Stimulated activated CD8-positive, alpha-beta memory T cell treated with anti-CD3 and anti-CD28 coated beads, Interleukin-2, amount 100 ng/mL, for 48 hours (primary cell): ENCODE measurements at places on chromosomes 12 and 14.
A peak's percentile ranks its signal among the peaks of the same experiment; 100 is the strongest.

- DNase-seq: no peak
Observed at GRCh38 chr12:94265966-94266745, 117.8 kb downstream of the PLXNC1 start.

DNA sequence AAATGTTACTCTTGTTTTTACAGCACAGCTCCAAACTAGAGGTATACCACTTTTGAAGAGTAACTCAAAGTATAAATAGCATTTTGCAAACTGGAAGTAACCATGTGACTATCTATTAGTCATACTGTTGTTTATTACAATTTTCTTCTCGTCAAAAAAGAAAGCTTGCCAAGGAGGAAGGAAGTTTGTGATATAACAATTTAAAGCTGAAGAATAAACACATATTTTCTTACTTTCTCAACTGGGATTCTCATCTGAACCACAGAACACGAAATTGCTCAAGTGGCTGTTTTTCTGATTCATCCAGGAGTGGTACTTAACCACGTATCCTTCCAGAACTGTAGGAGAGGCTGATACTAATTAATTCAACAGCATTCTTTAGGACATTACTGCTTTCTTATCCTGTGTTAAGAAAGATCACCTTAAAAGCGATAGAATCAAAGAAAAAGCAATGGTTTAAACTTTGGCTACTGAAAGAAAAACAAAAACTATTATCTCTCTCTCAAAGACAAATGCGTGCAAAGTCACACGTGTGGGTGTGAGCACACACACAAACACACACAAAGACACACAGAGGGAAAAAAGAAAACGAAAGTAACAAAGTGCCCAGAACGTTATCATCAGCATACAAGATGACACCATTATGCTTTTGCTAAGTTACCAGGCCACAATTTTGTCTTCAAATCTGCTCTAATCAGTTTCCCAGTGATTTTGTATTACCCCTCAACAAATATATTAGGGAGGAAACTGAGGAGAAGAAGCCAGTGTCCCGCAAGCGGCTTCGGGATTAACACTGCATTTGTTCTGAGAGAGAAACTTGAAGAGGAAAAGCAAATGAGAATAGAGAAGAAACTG, at the start of gene CLEC2B:
Gene CLEC2B (minus strand): TSS at position 48 of the 855 bp plus-strand sequence.
- DNase-seq: no peak

- no peak for DNase-seq
Observed at GRCh38 chr12:104792570-104792969, 165.5 kb downstream of the SLC41A2 start.

- DNase-seq: no peak
Observed at GRCh38 chr12:52127683-52128450, 48.4 kb downstream of the SMIM41 start.

- no peak for DNase-seq
Observed at GRCh38 chr14:50669441-50669986, 1.4 kb upstream of the SAV1 start.

GRCh38 chr12:88063375-88063774, 34.2 kb upstream of the C12orf50 start:
- DNase-seq: no peak

DNA sequence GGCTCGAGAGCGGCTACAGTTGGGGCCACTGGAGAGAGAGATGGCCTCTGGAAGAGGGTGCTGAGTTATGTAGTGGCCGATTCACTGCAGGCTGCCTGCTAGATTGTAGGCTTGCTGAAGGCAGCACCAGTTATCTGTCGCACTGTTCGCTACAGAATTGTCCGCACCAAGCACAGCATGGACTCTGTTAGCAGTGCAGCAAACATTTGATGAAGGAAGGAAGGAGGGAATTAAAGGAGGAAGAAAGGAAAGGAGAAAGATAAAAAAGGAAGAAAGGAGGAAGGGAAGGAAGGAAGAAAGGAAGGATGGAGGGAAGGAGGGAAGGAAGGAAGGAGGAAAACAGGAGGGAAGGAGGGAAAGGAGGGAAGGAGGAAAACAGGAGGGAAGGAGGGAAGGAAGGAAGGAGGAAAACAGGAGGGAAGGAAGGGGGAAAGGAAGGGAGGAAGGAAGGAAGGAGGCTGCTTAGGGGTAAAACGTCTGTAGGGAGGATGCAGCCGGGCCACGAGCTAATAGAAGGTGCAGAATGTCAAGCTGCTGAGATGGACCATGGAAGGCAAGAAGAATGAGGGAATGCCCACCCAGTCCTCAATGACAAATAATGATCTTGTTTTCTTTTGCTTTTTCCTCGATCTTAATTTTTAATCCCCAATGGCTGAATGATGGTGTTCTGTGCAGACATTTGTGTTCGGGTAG, 27.3 kb upstream of the ADIPOR2 start:
- DNase-seq: no peak

DNA sequence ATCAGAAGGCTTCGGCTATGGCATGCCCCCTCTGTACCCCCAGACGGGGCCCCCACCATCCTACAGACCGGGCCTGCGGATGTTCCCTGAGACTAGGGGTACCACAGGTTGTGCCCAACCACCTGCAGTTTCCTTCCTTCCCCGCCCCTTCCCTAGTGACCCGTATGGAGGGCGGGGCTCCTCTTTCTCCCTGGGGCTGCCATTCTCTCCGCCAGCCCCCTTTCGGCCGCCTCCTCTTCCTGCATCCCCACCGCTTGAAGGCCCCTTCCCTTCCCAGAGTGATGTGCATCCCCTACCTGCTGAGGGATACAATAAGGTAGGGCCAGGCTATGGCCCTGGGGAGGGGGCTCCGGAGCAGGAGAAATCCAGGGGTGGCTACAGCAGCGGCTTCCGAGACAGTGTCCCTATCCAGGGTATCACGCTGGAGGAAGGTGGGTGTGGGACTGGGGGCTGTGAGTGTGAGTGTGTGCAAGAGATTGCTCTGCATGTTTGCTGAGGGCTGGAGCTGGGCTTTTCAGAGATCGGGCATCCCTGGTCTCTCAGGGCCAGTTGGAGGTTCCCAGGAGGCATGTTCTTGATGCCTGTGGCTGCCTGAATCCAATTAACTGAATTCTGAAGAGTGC, 8.6 kb downstream of the NFATC4 start:
- no peak for DNase-seq

DNA sequence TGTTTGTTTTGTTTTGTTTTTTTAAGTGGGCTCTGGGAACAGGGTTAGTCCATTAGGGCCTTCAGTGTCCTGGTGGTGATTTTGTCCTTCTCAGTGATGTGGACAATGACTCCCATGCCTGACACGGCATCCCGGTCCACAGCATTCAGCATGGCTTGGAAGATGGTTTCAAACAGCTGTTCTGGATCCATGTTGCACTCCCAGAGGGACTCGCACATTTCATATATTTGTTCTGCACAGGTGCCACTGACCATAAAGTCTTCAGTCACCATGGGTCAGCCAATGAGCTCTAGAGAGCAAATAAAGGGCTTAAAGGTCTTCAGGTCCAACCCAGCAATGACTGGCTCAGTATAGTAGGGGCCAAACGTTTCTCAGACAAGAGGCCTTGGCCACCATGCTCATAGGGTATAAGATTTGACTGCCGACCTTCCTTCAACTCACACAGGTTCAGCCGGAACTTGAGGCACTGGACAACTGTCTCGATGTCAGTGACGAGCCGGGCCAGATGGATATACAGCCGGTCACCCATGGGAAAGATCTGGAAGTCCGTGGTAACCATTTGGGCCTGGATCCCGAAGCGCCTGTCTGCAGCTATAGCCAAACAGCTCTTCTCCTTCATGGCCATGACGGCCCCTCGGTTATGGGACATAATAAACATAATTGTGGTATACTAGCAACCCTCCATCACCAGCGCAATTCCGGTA, 18.0 kb downstream of the OR10P1 start:
- DNase-seq: no peak

DNA sequence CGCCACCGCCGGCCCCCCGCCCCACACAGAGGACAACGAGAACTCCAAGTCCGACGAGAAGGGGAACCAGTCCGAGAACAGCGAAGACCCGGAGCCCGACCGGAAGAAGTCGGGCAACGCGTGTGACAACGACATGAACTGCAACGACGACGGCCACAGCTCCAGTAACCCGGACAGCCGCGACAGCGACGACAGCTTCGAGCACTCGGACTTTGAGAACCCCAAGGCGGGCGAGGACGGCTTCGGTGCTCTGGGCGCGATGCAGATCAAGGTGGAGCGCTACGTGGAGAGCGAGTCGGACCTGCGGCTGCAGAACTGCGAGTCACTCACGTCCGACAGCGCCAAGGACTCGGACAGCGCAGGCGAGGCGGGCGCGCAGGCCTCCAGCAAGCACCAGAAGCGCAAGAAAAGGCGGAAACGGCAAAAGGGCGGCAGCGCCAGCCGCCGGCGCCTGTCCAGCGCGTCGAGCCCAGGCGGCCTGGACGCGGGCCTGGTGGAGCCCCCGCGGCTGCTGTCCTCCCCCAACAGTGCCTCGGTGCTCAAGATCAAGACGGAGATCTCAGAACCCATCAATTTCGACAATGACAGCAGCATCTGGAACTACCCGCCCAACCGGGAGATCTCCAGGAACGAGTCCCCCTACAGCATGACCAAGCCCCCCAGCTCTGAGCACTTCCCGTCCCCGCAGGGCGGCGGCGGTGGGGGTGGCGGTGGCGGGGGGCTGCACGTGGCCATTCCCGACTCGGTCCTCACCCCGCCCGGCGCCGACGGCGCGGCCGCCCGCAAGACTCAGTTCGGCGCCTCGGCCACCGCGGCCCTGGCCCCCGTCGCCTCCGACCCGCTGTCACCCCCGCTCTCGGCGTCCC, 150.9 kb downstream of the EGLN3 start:
- DNase-seq: no peak

- peak; percentile 1 for DNase-seq
Observed at GRCh38 chr12:67991158-67991557, 1.9 kb downstream of the IFNG-AS1 start.

GRCh38 chr12:74614426-74614825, 76.8 kb downstream of the ATXN7L3B start:
- DNase-seq: no peak

DNA sequence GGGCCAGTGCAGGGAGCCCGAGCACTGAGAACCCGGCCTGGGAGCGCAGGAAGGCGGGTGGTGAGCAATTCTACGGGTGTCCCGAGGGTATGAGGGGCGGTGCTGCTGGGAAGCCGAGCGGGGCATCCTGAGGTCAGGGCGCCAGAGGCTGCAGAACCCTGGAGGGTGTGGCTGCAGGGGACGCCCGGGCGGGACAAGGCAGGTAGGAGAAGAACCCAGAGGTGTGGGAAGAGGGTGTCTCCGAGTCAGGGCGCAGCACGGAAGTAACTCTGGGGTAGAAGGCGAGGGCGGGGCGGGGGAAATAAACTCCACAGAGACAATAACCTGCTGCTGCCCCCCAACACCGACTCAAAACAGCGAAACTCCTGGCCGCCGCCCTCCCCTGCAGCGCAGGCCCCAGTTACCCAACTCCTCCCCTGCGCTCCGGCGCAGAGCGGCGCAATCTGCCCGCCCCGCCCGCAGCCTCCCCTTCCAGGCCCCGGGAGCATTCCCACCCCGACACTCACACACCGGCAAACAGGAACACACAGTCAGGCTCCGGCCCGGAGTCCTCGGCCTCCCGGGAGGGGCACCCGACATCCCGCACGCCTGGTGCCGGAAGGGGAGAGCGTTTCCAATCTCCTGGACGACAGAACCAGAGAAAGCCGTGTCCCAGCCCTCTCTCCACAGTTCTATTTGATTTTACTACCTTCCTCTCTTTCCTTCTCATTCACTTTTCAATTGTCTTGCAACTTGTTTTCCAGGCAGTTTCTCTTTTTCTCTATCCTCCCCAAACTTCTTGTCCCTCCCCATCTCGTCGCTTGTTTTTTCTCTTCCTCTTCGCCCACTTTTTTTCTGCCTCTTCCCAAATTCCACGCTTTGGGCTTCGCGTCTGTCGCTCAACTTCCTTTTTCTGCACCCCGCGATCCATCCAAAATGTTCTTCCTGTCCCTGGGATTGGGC, 2.4 kb downstream of the HRK start:
- DNase-seq: no peak

GRCh38 chr12:203462-204260, 10.3 kb downstream of the SLC6A12 start:
- no peak for DNase-seq

GRCh38 chr12:10557766-10558165, 52.1 kb downstream of the EIF2S3B start:
- no peak for DNase-seq

DNA sequence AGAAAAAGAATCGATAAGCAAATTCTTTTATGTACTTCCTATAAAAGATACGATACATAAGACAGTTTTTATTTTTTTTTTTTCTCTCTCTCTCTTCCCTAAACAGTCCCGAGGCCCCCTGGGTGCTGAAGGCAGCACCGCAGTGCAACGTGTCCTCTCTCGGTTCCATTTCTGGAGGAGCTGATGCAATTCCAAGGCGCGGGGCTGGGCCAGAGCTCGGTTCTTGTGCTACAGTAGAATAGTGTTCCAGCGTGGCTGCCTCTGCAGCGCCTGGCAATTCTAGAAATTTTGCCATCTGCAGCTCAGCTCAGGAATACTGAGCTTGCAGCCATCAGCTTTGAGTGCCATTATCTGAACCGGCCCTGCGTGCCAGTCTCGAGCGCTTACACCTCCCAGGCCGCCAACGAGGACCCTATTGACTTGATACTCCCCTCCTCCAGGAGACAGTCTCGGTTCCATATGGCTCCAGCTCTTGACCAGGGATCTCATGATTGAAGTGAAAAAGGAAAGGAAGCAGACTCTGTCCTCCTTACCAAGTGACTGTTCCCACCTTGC, 630 bp downstream of the ALDH1L2 start:
- DNase-seq: no peak

DNA sequence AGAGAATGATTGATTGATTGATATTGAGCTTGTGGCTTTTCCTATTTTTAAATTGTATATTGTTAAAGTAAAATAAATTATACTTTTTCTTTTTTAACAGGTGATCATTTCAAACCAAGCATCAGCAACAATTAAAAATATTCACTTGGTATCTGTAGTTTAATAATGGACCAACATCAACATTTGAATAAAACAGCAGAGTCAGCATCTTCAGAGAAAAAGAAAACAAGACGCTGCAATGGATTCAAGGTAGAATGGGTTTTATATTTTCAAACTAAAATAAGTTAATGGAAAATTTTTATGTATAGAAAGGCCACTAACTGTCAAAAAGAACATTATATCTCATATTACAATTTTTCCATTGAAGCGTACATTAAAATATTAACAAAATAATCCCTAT, 5.1 kb downstream of the SLCO1B3 start:
- no peak for DNase-seq

- no peak for DNase-seq
Observed at GRCh38 chr12:6416596-6416995, 28.2 kb upstream of the CD27 start.

DNA sequence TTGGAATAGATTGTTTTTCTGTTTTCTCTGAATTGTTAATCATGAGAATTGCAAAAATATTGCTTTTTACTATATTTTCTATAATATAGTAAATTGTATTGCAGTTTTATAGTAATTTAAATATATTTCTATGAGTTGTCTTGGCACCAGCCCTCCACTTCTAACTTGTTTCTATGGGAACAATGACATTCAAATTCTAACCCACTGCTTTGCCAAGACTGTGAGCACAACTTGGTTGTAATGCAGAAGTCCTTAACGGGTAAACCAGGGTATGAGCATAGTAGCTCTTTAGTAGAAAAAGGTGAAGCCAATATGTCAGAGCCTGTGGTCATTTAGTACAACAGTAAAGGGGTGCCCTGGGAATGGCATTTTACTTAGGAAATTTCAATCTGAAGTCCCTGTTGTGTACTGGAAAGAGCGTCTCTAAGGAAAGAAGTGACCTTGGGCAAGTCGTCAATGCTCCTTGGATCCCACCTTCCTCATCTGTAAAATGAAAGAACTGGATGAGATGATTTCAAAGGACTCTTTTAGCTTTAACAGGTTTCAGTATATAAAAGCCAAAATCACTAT, 283.3 kb downstream of the ATP23 start:
- no peak for DNase-seq

- DNase-seq: no peak
Observed at GRCh38 chr14:68682166-68683103, 110.4 kb downstream of the ZFP36L1 start.
